ENCODE measurements at places on chromosomes 11 and 22.

GRCh38 chr11:72813740-72814285 is 398 bp upstream of the ATG16L2 start:
- no peak for DNase-seq

DNA sequence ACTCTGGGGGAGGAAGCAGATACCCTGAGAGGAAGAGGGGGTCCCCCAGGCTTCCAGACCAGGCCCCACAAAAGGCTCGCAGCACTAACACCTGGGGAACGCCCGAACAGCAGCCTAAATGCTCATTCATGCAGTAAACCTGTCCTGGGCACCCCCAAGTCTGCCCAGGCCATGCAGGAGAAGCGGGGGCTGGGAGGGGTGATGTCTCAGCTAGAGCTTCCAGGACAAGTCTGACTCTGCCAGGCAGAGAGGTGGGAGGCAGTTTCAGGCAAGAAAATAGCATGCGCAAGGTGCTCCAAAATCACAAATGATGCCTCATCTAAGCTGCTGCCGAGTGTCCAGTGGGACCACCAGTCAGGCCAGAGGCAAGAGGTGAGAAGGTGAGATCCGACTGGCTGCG is 14.6 kb downstream of the CABP7 start:
- DNase-seq, result no peak

DNA sequence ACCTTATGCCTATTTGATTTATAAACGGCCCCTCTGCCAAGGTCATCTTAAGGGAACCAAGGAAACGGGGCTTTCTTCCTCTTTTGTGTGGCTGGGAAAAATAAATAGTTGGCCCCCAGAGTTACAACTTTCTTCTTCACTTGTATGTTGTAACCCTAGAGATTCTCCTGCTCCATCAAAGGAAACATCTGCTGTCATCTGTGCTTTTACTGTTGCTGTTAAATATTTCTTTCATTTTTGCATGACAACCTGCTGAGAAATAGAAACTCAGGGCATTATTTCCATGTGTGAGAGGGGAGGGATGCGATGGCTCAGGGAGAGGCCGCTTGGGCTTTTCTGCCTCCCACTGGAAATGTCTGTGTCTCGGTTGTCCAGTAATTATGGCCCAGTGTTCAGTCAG is 21.8 kb upstream of the CDC42EP2 start:
- DNase-seq, result no peak

GRCh38 chr11:118640332-118641154 is 33.1 kb downstream of the PHLDB1 start:
- no peak for DNase-seq

DNA sequence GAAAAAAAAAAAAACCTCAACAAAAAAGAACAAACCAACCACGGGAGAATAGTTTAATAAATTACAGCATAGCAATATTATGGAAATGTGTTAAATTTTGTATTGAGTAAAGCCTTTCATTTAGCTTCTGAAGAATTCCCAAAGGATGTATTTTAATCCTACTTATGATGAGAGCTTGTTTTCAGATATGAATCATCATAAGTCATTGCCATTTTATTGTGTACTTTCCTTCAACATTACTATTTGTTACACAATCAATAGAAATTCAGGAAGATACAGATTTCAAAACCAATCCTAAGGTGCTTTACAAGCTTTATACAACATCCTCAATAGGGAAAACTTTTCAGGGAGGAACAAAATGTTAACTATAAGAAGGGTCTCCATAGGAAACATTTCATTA is 200.6 kb upstream of the CTSC start:
- no peak for DNase-seq

DNA sequence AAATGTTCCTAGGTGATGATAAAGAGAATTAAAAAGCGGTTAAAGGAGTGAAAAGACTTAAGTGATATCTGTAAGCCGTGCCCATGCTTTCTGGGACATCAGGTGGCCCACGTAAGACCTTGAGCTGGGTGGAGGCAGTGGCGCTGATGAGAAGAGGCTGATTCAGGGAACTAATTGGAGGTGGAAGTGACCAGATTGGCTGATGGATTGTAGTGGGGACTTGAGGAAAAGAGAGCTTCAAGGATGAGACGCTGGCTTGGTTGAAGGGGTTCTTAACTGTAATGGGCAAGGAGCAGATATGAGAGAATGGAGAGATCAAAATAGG is 69.1 kb upstream of the EP300 start:
- no peak for DNase-seq

GRCh38 chr11:15577519-15577918 is 462.8 kb downstream of the INSC start:
- DNase-seq, result no peak

- DNase-seq, result no peak
Observed at GRCh38 chr22:23837911-23838680, 710 bp downstream of the DERL3 start.

DNA sequence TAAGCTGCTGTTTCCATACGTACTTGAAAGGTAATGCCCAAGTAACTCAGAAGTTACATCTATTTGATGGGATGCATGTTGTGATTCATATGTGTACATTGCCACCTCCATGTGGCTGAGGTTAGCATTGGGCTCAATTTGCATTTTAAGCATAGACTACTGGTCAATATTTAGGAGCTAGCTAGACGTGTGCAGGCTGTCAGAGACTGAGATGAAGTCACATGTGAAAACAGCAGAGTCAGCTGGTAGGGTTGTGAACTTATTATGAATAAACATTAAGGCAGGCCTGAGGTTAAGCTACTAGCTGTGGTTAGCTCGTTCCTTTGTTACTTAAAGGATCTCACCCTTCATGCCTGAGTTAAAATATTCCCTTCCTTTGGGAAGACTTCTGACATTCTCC is 114.5 kb upstream of the MTNR1B start:
- no peak for DNase-seq

- no peak for DNase-seq
Observed at GRCh38 chr11:93603225-93604007, 58.1 kb upstream of the CEP295 start.

GRCh38 chr11:72191961-72192381 is at the start of gene FOLR1:
Gene FOLR1 (plus strand): TSS chr11:72192140. CDS start chr11:72192174, 34 bp downstream.
- DNase-seq, result no peak

DNA sequence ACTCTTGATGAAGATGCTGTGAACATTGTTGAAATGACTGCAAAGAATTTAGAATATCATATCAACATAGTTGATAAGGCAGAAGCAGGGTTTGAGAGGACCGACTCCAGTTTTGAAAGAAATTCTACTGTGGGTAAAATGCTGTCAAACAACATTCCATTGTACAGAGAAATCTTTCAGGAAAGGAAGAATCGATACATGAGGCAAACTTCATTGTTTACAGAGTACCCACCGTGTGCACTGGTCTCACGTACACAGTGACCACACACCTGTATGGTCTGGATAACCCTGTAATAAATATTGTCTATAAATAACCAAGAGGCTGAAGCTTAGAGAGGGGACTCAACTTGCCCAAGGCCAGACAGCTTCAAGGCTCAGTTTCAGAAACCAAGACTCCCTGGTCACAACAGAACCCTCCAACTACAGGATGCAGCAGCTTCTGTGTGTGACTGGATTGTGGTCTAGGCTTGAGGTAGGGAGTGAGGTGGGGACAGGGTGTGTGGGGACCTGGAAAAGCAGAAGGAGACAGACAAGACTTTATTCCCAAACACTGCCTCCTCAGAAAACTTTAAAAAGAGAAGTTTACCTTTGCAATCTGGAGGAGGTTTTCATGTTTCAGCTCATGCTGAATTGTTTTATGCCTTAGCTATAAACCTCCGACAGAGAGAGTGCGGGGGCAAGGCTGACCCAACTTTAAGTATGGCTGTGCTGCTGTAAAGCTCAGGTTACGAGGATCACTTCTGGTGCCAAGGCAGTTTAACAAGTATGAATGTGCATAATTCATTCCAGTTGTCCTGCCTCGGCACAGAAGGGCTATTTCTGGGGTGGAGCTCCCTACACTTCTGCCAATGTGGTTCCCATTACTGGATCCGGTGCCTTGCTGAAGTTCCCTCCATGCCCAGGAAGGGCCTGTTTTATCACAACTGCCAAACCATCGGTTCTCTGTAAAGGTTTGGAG is 372.6 kb upstream of the NARS2 start:
- DNase-seq, result peak; percentile 37

- no peak for DNase-seq
Observed at GRCh38 chr11:69686856-69687255, 11.7 kb upstream of the LTO1 start.

DNA sequence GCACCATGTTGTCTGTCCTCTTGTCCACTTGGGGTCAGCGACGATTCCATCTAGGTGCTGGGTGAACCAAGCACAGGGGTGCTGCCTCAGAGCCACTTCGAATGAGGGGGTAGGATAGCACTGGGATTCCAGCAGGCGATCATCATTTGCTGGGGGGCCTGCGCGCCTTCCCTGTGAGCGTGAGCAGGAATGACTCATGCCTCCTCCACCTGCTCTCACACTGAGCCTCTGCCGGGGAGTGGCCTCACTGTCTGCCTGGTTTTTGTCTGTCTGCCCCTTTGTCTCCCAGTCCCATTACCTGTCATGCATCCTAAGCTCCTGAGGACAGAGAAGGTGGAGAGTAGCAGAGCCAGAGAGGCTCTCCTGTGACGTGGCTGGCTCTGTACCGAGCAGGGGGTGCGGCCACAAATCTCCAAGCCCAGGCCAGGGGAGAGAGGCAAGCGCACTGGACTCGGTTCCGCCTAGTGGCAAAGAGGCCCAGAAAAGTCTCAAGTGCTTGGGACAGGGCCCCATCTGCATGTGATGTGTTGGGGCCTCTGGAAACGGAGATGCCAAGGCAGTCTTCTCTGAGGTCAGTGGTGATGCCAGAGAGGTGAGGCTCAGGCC is 30.8 kb downstream of the RSPH14 start:
- no peak for DNase-seq

DNA sequence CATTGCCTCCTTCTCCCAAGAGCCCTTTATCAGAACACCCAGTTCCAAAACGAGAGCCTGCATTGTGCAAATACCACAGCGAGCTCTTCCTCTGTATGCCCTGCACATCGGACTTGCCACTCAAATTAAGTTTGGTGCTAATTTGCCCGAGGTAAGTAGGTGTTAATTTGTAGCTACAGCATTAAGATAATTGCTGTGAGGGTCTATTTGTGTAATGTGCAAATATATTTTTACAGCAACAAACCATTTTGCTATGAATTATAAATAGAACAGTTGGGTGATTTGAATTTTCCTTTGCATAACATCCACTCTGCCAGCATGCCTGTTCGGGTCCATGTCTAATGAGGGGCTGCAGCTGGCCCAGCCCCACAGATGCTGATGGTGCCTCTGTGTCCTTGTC is 8.1 kb downstream of the ARHGAP8 start:
- no peak for DNase-seq

DNA sequence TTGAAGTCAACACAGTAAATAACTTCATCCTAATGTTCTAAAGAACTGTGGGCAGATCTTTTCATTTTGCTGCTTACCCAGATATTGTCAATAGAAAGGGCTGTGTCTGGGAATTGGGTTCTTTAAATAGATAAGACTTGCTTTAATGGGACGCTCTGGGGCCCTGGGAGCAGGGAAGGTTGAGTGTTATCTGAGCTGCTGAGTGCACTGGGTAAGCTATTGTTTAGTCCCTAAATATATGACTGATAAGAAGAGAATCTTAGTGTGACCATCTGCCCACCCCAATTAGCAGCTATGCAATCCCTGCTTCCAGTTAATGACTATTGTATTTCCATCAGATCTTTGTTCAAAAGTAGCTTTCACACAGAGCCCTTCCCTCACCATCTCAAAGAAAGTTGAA is 44.4 kb downstream of the ARHGAP42 start:
- no peak for DNase-seq

DNA sequence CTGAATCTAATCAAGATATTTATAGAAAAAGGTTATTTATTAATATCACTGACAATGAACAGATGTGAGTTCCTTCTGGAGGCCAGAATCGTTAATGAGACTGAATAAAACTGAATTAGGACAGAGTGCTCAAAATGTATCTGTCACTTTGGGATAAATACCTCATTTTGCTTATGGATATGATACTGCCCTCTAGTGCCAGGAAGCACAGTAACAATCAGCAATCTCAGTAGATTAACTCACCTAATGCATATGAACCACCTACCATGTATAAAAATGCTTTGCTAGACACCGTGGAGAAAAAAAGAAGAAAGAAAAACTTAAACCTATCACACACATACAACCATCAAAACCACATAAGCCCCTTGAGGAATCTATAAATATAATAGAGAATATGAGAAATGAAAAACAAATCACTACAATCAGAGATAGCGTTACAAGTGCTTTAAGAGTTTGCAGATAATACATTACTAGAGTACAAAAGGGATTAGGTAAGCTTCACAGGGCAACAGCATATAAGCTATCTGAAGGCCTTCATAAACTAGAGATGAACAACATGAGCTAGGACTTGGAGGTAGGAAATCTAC is 117.4 kb downstream of the SGSM3 start:
- no peak for DNase-seq

DNA sequence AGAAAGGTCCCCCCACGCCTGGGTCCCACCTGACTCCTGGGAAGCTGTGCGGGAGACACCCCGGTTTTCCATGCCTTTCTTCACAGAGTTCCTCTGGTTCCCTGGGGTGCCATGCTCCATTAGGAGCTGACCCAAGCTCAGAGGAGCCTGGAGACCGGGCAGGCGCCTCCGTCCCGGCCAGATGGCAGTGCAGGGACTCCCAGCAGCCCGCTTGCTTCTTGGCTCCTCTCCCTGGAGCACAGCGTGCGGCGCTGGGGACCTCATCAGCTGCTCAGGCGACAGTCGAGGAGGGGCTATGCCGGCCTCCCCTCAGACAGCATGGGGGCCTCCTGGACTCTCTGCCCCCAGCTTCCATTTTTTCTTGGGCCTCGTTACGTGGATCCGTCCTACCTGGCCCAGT is 13.1 kb upstream of the TTLL12 start:
- DNase-seq, result no peak

DNA sequence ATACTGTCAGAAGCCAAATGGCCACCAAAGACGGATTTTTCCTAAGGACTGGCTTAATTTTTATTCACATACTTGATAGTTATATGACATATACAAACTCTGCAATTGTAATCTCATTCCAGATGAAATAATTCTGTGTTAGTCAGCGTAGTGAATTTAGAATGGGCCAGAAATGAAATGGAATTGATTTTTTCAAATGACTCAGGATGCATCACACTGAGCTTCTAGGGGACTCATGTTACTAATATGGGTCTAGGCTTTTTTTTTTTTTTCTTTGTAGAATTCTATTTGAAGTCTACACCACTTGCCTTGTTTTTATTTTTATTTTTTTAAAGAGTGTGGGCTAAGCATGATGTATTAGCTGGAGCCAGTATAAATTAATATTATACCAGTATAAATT is 62.7 kb downstream of the SPECC1L start:
- peak; percentile 42 for DNase-seq

- DNase-seq, result no peak
Observed at GRCh38 chr11:18907391-18907790, 31.8 kb downstream of the MRGPRX1 start.

Measured in fibroblast of skin of left biceps (primary cell).